ENCODE measurements at places on chromosomes 4 and X.

- DNase-seq = no peak
Observed at GRCh38 chr4:167359711-167360110, 125.4 kb upstream of the SPOCK3 start.

DNA sequence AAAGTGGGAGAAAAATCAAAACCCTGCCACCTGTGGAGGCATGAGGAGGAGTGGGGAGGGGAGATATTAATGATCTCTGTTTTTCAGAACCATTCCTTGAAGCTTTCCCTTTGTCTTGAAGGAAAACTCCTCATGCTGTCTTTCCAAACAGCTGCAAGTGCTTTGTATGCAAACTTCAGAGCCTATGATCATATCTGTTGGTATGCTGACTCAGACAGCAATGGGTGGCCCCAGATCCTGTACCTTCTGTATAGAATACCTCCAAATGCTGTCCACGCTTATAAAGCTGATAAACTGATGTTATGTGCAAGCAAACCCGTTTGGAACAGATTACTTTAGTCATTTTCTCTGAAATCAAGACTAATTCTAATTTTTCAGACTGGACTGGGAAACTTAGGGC is 31.9 kb downstream of the BMP15 start:
- DNase-seq = no peak

DNA sequence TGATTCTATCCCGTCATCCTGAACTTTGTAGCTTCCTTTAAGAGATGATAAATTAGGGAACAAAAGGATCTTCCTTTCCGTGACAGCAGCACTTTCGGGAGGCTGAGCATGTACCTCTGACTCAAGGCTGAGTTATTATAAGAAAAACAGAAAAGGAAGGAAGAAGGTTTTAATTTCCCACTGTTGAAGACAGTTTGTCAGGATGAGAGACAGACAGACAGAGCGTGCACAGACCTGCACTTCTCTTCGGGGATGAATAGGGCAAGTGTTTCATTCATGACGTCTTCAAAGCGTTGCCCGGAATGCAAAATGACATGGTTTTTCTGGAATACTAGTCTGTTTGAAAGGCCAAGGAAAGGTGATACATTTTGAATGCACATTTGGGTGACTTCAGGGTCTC is 405.3 kb upstream of the FAT1 start:
- no peak for DNase-seq

- DNase-seq = no peak
Observed at GRCh38 chrX:56782352-56782751, 53.3 kb downstream of the NBDY start.

GRCh38 chrX:96436105-96436504 is 248.5 kb upstream of the DIAPH2 start:
- no peak for DNase-seq

DNA sequence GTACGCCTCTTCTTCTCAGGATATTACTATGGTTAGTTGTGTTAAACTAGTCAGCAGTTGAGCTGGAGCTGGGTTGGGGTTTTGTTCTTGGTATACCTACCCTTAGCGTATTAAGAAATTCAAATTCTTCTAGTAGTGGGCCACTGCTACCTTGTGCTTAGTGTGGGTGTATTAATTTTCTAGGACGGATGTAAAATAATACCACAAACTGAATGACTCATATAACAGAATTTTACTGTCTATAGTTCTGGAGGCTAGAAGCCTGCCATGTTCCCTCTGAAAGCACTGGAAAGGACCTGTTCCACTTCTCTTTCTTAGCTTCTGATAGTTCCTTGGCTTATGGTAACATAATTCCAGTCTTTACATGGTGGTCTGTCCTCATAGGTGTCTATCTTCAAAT is 1274.7 kb downstream of the ADGRL3 start:
- no peak for DNase-seq

DNA sequence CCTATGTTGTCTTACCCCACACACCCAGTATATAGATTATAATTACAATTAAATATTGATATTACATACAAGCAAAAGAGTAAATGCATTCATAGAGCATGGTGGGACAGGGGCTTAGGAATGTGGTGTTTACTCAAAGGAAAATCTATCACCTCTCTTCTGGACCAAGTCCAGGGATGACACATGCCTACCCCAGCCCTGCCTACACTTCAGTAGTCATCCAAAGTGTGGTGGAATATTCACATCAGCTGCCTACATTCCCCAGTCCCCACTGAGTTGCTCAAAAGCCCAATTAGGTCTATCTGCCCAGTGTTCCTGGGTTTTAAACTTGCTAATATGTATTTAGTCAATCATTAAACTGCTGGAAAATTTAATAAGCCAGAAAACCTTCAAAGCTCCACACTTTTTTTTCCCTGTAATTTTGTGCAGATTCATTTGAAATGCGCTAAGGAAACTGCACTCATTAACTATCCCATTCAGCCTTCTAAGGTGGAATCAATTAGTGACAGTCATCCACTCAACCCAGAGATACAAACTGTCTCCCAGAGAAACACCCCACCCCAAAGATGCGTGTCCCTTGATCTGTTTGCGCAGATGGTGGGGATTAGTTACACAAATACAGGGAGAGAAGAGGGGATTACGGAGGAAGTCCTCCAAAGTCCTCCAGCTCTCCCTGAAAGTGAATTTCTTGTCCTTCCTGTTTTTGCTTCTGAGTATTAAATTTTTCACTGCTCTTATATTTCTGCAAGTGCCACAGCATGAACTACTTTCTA is 91.7 kb upstream of the KDR start:
- peak; percentile 30 for DNase-seq

DNA sequence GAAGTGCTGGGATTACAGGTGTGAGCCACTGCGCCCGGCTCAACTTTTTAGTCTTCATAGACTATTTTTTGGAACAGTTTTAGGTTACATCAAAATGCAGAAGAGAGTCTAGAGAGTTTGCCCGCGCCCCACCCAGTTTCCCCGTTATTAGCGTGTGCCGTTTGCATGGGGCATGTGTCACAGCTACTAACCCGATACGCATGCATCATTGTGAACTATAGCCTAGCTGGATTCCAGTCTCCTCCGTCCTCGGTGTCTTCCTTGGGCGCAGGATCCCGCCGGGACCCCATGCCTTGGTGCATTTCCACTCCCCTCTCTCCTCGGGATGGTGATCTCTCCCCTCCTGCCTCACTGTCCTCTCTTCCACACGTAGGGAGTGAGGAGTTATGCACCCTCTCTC is 85.5 kb upstream of the ADRA2C start:
- DNase-seq = no peak

DNA sequence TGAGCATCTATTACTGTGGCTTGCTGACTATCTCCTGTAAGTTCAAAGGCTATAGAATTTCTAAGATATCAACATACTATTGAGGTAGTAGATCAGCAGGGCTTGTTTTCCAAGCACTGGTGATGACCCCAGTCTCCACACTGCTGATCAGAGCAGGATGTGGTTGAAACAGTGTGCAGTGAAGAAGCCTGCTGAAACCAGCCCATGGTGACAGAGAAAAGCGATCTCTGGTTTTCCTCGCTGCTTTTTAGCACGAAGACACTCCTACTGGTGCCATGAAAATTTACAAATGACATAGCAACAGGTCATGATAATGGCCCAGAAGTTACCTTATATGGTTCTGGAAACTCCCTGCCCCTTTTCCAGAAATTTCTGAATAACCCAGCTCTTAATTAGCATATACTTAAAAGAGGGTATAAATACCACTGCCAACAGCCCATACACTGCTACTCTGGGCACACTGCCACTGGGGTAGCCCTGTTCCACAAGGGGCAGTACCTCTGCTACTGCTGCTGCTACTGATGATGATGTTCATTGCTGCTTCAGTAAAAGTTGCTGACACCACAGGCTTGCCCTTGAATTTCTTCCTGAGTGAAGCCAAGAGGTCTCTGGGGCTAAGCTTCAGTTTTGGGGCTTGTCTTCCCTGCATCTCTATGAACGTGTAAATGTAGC is 1689.5 kb upstream of the PCDH10 start:
- DNase-seq = no peak

- DNase-seq = no peak
Observed at GRCh38 chr4:120198411-120198810, 131.8 kb upstream of the MAD2L1 start.

- peak; percentile 16 for DNase-seq
Observed at GRCh38 chr4:84417997-84418709, 80.9 kb downstream of the NKX6-1 start.

DNA sequence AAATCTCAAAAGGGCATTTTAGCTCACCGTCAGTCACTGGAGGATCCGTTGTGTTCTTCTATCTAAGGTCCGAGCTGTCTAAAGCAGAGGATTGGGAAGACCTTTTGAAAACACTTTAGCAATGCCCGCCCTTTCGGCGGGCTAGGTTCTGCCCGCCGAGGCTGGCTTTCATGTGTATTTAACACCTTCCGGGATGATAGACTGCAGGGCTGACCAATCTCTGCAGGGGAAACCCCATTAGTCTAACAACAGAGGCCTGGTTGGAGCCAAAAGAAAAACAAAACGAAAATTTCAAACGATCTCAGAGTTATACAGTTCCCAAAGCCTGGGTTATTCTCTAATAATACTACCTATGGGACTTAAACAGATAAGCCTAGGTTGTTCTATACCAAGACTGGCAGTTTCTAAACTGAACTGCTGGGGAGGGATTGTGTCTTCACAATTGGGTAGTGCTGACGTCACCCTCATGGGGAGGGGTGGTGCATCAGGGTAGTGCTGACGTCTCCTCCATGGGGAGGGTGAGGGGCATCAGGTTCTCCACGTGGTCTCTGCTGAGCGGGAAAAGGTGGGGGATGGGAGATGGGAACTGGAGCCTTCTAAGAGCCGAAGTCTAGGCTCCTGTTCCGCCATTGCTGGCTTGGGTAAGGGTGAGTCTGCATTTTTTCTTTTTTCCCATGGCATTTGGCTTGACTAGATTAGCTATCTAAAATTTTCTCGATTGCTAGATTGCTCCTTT is 14.8 kb upstream of the CUL4B start:
- no peak for DNase-seq

- DNase-seq = no peak
Observed at GRCh38 chrX:66021401-66021764, 18.5 kb downstream of the VSIG4 start.

DNA sequence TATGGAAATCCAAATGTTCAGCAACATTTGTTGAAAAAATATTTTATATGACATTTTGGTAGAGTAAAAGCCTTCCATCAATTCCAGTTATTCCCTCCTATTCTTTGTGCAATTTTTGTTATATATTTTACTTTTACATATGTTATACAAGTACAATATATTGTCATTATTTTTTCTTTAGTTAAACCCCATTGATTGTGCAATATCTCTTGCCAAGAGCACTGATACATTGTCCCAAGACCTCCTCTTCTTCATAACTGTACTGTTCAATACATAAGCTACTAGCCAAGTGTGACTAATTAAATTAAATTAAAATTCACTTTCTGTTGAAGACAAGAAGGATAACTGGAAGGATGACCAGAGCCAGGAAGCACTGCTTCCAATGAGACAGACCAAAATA is 527.5 kb downstream of the TMA16 start:
- DNase-seq = no peak

DNA sequence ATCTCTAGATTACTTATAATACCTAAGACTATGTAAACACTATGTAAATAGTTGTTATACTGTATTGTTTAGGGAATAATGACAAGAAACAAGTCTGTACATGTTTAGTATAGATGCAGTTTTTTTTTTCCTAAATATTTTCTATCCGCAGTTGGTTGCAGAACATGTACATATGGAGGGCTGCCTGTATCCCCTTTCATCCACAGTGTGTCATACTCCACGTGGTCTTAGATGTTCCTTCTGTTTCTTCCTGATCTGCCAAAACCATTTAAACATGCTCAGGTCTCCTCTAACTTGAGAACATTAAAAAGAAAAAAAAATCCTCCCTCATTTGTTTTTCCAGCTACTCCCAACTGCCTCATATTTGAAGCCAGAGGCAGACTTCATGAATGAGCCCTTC is 14.0 kb downstream of the OCIAD1 start:
- DNase-seq = no peak
